ENCODE measurements at places on chromosomes 2 and 18. TPM values are rescaled to one million over a fixed set of nuclear protein-coding genes. Genes with fewer than 3 reads are reported as not detected.

Gene CGREF1
- total RNA-seq = 0.54 TPM

Gene GKN1
- total RNA-seq = not detected

Gene C1QL2
- total RNA-seq = not detected

Gene RAB6D
- total RNA-seq = not detected

Gene TBR1
- total RNA-seq = not detected

Gene TUBA3E
- total RNA-seq = not detected

Gene OTOS
- total RNA-seq = not detected

Gene ALKAL2
- total RNA-seq = not detected

Gene COBLL1
- 0.27 TPM for total RNA-seq

Gene SERPINB13
- total RNA-seq = not detected

Gene MDH1B
- 0.54 TPM for total RNA-seq

Gene FAM237A
- not detected for total RNA-seq

Gene SPATA3
- not detected for total RNA-seq

Gene CFAP65
- not detected for total RNA-seq

Gene GALNT5
- not detected for total RNA-seq

Gene MRPL30
- total RNA-seq = 26.0 TPM

Gene SLC40A1
- 17.6 TPM for total RNA-seq

Gene LRRC30
- total RNA-seq = not detected

Gene CAVIN2
- total RNA-seq = not detected

Gene PRSS56
- total RNA-seq = not detected

Gene SMYD1
- total RNA-seq = not detected

Gene SERPINB2
- 4.8 TPM for total RNA-seq

Measured in naive thymus-derived CD4-positive, alpha-beta T cell (primary cell).